ENCODE measurements at places on chromosomes 2 and 18.

- DNase-seq: no peak
Measured at GRCh38 chr2:58764338-58765104, 523.4 kb upstream of the FANCL start.

DNA sequence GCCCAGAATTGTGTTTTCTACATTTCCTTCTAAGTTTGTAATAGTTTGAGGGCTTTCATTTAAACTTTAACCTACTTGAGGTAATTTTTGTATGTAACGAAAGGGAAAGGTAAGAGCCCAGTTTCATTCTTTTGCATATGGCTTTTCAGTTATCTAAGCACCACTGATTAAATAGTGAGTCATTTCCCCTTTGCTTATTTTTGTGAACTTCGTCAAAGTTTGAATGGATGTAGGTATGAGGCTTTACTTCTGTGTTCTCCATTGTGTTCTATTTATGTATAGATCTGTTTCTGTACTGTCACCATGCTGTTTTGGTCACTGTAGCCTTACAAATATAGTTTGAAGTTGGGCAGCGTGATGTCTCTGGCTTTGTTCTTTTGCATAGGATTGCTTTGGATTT lies 944.8 kb upstream of the CNTNAP5 start:
- peak; percentile 47 for DNase-seq

DNA sequence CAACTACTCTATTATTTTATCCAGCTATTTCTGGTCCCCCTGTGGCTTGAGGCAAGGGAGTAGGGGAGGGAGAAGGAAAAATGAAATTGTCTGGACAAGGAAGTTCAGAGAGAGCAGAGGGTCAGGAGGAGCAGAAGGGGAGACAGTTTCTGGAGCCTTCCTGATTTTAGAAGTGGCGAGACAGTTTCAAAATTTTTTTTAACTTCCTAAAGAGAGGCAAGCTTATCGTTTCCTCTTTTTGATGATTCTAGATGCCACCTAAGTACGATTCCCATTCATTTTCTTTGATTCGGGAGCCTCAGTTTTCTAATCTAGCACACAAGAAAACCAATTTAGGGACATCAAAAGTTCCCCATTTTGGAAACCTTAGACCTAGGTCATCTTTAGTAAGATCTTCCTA lies 96.9 kb upstream of the B3GNT2 start:
- no peak for DNase-seq

- no peak for DNase-seq
Measured at GRCh38 chr18:55356815-55357214, 231.2 kb downstream of the TCF4 start.

DNA sequence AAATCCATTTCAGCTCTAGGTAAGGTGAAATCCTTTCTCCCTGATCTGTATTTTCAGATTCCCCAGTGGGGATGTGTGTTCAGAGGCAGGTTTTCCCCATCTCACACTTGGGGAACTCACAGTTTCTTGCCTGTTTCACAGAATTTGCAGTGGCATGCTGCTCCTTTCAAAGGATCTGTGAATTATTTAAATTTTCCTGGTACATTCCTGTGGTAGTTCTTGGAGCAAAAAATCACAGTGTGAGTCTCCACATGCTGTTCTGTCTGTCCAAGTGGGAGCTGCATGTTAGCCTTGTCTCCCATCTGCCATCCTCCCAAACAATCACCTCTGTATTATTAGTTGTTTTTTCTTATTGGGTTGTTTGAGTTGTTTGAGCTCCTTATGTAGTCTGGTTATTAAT lies 372.9 kb downstream of the ARL6IP6 start:
- DNase-seq: no peak

GRCh38 chr18:413233-413632 lies 87.3 kb downstream of the COLEC12 start:
- DNase-seq: peak; percentile 50

DNA sequence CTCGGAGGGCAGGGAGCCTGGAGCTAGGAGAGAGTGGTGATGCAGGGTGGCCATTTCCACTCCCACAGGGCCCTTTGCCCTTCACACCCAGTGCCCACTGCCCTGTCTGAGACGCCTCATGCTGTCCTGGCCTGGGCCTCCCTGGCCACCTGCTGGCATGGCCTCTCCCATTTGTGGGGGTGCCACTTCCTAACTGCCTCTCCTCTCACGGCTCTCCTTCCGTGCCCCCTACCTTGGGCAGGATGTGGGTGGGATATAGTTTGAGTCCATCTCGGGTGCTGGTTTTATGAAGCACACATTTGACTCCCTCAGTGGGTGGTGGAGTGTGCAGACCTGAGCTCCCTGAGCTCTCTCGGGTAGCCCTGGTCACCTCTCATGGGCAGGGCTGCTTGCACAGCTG lies 46.0 kb downstream of the DGKD start:
- no peak for DNase-seq

DNA sequence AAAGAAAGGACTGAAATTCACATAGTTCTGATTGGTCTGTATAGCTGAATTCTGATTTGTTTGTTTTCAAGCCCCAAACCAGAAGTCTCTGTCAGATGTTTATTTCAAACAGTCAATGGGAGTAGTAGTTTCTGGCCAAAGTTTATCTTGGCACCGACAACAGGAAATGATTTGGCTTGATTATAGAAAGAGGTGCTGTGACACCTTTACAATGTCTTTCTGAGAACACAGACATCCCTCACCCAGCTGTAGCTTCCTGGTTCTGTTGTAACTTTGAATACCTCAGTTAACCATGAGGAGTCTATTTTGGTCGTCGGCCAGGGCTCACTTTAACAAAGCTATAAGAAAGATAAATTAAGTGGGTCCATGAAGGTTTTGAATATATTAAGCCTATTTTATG lies 545.0 kb upstream of the ZNF804A start:
- DNase-seq: no peak

GRCh38 chr2:78967294-78967693 lies 58.2 kb upstream of the REG3G start:
- DNase-seq: no peak

DNA sequence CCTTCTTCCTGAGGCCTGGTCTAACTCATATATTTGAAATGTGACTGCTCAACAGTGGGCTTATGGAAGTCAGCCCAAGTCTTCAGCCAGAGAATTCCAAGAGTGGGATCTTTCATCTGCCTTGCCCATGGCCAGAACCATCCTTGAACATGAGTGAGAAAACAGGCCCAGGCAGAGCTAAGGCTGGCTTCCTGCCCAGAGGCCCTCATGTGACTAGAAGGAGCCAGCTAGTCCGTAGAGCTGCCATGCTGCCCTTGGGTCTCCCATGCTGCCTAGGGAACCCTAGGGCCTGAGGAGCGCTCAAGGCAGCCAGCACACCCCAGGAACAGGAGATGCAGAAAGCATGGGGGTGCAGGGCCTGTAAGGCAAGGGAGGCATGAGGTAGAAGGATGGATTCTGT lies 203.6 kb downstream of the FHOD3 start:
- no peak for DNase-seq

GRCh38 chr18:49944663-49945062 lies 131.3 kb upstream of the ACAA2 start:
- DNase-seq: peak; percentile 3

DNA sequence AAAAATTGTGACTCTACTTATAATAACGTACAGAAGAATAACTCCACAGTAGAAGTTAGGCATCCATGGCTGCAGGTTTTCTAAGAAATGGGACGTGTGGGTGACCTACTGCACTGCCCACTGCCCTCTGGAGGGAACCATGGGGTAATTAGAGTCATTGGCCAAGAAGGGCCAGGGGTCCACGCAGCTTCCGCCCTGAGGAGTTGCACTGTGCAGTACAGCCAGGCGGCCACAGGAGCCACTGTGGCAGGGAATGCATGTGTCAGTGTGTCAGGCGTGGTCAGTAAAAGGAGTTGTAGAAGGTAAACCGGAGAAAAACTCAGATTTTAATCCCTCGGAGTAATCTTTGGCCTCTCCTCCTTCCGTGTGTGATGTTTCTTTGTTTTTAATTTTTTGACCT lies 24.8 kb downstream of the NCK2 start:
- DNase-seq: no peak

GRCh38 chr2:48707466-48707865 lies 48.1 kb downstream of the LHCGR start:
- DNase-seq: no peak

DNA sequence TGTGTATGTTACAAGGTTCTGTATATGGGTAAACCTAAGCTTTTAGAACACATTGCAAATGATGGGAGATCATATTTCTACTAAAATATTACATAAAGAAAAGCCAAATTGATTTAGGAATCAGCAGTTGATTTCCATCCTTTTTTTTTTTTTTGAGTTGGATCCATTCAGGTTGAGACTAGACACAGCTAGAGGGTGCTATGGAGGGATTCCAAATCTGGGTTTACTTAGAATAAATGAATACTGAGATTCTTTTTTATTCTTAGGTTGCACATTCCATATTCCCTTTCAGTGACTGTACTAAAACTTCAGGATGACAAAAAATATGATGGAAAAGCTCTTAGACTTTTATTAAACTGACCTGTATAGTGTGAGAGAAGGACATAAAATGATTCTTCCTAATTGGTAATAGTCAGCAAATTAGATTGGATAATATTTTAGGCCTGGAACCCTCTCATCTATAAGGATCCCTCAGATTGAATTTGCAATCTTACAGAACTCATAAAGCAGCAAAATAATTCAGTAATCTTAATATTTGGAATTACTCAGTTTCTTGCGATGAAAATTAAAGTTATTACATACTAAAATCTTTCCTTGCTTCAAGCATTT lies 183.3 kb upstream of the SESTD1 start:
- DNase-seq: peak; percentile 33

- DNase-seq: peak; percentile 63
Measured at GRCh38 chr2:96815326-96816126, 542 bp upstream of the CNNM3 start.

DNA sequence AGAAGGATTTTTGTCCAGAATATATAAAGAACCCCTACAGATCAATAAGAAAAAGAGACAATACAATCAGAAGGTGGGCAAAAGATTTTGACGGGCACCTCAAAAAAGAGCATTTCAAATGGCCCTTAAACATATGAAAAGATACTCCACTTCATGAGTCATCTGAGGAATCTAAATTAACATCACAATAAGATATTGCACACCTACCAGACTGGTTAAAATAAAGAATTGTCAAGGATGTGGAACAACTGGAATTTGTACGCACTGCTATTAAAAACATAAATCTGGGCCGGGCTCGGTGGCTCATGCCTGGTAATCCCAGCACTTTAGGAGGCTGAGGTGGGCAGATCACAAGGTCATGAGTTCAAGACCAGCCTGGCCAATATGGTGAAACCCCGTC lies 17.0 kb upstream of the NCOA1 start:
- DNase-seq: no peak

- no peak for DNase-seq
Measured at GRCh38 chr2:64115808-64116598, 28.2 kb downstream of the PELI1 start.

DNA sequence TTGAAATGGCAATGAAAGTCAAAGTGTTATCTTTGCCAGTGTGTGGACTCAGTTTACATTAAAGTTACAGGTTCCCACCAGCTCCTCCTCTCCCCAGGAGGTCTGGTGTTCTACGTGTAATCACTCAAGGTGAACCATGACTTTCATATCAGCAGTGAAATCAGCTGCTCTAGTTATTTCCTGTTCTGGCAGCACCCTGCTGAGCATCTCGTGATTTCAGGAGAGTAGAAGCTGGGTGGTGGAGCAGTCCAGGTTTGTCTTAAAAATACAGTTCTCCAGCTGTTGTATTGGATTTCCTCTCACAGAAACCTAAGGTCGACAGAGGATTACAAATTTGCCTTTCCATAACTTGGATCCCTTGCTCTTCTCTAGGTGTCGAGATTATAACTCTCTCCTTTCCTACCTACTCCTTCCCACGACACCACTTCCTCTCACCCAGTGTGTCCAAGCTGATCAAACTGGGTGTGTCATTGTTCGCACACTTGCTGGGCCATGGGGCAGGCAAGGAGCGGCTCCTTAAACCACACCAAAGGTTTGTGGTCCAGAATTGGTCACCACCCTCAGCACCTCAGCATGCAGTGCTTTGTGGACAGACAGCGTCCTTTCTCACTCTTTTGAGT lies 13.0 kb upstream of the ARHGAP25 start:
- no peak for DNase-seq

DNA sequence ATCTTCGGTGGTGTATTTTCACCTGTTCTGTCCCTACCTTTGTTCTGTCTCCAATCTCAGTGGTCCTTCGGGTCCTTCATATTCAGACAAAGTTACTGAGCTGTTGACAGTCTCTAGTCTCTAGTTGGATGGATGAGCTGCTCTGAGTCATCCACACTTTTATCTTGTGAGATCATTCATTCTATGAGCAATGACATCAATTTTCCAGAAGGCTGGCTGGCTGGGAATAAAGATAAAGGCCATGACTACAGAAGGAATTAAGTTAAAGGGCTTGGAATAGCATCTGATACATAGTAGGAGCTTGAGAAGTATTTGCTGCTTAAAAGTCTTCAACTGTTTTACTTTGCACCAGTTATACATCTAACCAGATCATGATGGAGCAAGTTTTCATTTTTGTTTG lies 43.1 kb upstream of the SLC39A10 start:
- DNase-seq: peak; percentile 89

GRCh38 chr18:4125224-4125623 lies 329.9 kb downstream of the DLGAP1 start:
- peak; percentile 79 for DNase-seq

- DNase-seq: no peak
Measured at GRCh38 chr2:232787806-232788205, 11.4 kb upstream of the KCNJ13 start.

GRCh38 chr2:121099329-121100290 lies 185.4 kb downstream of the TFCP2L1 start:
- no peak for DNase-seq

DNA sequence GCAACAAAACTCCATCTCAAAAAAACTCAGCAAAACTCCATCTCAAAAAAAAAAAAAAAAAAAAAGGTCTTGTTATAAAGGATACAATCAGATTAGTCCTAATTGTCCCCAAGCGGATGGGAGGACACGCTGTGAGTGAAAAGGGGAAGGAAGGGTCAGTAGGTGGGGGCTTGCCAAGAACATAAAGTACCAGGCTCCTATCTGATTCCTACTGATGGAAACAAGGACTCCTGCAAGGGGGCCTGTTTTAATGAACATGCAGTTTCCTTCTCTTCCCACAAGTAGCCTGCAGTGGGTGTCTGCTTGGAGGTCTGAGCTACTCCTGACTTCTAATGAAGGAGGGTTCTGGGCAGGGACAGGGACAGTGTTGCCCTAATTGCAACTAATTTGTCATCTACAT lies 7.9 kb downstream of the SCG2 start:
- no peak for DNase-seq

GRCh38 chr2:30577151-30577550 lies 130.1 kb downstream of the LCLAT1 start:
- DNase-seq: no peak

GRCh38 chr2:241866790-241867645 lies 2.5 kb upstream of the RTP5 start:
- DNase-seq: no peak

DNA sequence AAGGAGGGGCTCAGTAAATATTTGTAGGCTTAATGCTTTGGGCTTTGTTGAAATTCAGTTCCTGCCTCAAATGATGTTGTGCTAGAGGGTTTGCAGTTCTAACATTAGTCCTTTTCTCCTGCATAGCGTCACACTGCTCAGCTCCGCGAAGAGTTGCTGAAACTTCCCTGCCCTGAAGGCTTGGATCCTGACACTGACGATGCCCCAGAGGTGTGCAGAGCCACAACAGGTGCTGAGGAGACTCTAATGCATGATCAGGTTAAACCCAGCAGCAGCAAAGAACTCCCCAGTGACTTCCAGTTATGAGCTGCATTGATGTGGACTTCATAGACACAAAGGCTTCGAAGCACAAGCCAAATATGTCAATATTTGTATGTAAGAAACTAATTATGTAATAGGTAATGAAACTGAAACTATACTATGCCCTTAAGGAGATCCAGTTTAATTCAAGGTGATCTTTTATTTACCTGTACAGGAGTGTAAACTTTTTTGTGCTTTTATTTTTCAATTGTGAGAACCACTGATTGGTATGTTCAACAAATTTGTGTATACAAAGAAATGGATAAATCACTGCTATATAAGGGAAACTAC lies 10.2 kb upstream of the TTC27 start:
- no peak for DNase-seq

Data from cardiac fibroblast (primary cell).